ENCODE measurements at places on chromosomes 5 and 9.

DNA sequence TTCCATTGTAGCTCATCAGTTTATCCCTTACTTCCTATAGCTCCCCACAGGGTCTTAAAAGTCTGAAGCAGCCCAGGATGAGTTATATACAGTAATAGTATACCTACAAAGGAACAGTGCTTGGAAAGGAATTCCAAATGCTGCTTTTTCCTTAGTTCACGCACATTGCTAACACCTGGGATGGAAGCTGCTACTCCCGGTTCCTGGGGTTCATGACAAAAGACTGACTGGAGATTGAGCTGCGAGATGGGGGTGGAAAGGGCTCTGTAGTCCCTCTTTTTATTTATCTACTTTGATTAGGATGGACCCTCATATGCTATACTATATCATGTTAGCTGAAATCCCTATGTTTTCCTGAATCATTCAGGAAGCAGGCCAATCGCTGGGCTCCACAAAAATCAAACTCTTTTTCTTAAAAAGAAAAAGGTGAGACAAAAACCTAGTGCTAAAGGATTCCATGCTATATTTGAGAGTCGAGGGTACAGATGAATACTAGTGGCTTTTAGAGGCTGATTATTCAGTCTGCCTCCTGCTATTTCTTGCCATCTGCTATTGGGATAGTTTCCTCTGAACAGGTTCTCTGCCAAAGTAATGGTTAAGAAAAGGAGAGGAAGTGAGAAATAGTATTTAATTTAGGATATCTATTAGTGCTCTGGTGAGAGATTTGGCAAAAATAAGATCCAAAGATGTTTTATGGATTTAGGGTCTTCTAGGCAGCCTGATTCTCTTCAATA lies 81.2 kb downstream of the MRPS27 start:
- DNase-seq: no peak

DNA sequence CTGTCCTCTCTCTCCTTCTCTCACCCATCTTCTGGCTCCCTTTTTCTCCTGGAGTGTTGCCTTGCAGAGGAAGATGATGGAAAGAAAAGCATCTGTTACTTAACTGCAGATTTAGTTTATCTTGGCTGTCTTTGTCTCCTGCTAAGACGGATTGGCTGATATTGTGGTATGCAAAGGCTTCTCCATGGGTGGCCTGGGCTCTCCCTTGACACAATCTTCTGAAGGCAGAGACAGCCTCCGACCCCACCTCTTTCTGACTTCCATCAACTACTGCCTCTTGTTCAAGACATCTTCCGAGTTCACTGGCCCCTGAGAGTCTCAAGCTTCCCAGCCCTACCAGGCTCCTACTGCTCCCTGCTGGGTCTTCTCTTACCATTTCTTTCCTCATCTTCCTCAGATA lies 403.7 kb downstream of the LRRC70 start:
- no peak for DNase-seq

- DNase-seq: no peak
Measured at GRCh38 chr9:95103871-95104580, 213.5 kb downstream of the FANCC start.

GRCh38 chr5:81189875-81190498 lies 43.1 kb upstream of the CKMT2 start:
- no peak for DNase-seq

GRCh38 chr5:168295574-168296201 lies 4.2 kb downstream of the WWC1 start:
- DNase-seq: no peak

DNA sequence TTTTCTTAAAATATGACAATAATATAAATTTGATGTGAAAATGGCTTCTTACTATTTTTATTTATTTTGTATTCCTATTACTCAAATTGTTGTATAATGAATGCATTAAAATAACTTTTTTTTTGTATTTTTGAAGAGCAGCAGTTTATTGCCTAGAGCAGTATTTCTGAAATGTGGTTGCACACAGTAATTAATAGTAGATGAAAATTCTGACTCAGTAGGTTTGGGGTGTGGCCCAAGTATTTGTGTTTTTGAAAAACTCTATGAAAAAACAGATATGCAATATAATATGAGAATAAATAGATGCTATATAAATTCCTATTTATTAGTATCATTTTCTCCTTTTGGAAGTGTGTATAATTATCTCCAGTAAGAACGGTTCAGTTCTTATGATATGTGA lies 2225.3 kb upstream of the C9orf72 start:
- DNase-seq: no peak

DNA sequence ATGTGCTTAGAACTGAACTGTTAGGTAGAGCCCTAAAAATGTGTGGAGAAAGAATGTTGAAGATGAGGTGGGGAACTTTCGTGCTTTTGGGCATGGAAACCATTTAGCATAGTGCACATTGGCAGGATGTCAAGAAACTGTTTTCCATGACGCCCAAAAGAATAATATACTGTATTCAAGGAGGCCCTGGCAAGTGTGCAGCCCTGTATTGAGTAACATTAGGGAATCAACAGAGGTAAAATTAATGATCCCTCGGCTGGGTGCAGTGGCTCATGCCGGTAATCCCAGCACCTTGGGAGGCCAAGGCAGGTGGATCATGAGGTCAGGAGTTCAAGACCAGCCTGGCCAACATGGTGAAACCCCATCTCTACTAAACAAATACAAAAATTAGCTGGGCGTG lies 20.9 kb upstream of the PLIN2 start:
- no peak for DNase-seq

DNA sequence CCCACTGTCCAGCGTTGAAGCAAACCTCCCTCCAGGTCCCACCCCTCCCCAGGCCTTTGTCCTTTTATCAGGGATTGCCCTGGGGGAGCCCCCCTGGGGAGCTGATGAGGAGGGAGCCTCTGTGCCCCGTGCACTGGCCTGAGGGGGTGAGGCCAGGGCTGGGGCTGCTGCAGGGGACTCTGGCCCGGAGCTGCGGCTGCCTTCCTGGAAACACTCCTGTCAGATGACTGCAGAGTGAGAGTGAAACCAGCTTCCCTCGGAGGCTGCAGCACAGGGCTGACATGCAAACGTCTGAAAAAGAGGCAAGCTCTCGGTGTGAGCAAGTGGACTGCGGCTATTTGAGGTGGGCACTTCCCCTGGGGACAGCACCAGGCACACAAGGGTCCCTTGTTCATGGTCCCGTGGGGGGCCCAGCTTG lies 4.6 kb upstream of the TRAF2 start:
- DNase-seq: no peak

DNA sequence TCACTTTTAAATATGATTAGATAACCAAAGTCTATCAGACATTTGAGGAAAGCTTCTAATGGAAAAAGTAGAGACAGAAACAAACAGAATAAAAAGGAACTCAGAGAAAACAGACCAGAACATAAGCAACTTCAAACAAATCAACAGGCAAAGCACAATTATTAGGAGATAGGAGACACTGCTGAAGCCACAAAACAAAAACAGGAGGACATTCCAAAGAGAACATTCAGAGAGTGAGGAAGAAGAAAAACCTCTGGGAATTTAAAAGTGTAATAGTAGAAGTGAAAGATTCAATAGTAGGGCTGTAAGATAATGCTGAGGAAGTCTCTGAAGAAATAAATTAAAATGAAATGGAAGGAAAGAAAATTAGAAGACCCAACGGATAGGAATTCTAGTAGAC lies 83.2 kb upstream of the TBCA start:
- no peak for DNase-seq

DNA sequence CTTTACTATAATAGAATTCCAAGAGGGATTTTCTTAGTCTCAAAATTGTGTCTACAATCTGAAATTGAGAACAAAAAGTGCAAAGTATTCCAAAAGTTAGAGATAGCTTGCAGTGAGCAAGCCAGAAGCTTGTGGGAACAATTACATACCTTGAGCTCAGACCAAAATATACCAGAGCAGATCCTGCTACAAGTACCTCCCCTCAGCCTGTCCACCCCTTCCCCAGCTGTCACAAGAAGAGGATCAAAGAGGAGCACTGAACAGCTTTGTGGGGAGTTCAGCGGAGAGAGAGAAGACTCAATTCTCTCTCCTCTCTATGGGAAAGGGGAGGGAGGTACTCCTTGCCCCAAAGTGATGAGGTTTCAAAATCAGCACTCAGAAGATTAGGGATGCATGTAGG lies 869.2 kb upstream of the DMAC1 start:
- no peak for DNase-seq

GRCh38 chr5:147452165-147452811 lies 57.6 kb downstream of the DPYSL3 start:
- no peak for DNase-seq

Data from smooth muscle cell of the brain vasculature (primary cell).